ENCODE measurements at places on chromosomes 6 and 20.

GRCh38 chr6:159062564-159062945 lies 17.8 kb upstream of the TAGAP start:
- no peak for DNase-seq

DNA sequence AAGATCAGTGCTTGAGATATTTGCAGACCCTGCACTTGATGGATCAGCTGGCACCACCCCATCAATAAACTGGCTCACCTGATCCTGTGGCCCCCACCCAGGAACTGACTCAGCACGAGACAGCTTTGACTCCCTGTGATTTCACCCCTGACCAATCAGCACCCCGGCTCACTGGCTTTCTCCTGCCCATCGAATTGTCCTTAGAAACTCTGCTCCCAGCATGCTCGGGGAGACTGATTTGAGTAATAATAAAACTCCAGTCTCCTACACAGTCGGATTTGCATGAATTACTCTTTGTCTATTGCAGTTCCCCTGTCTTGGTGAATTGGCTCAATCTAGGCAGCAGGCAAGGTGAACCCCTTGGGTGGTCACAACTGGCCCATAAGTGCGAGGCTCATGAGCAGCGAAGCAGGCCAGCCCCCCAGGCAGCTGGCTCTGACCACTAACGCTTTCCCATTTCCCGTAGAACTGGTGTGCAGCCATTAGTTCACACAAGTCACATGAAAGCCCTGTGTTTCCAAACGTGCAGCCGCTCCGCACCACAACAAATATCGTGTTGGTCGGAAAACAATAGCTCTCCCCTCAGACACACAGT lies 79.6 kb downstream of the RSPH3 start:
- no peak for DNase-seq

DNA sequence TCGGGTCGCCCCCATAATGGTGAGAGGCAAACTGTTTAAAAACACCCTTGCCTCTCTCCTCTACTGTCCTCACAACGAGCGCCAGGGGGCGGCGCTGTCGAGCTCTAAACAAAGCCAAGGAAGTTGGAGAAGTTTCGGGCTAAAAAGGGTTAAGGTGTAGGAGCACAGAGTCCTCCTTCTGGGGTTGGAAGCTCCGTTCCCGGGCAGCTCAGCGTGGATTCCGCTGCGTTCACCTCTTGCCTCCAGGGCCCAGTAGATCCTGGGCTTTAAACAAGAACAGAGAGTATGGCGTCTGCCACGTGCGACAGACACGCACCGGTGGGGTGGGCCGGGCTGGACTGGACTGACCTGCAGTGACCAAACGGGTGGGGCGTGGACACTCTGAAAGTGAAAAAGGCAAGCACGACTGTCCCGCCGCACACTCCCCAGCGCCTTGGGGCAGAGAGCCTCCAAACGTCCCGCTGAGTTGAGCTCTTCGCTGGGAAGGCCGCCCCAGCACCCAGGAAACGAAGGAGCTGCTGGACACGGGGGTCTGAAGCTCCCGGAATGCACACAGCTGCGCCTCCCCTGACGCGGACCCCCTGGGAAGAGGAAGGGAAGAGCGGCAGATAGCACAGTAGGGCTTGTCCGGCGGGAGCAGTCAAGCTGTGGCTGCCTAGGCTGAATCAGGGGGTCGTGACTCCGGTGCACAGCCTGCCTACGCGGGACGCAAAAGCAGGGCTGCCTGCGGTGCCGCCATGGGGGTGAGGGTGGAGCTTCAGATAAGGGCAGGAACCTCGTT lies 1.6 kb upstream of the THBD start:
- peak; percentile 94 for DNase-seq

- DNase-seq, result no peak
Measured at GRCh38 chr6:155272353-155273232, 8.8 kb downstream of the CLDN20 start.

DNA sequence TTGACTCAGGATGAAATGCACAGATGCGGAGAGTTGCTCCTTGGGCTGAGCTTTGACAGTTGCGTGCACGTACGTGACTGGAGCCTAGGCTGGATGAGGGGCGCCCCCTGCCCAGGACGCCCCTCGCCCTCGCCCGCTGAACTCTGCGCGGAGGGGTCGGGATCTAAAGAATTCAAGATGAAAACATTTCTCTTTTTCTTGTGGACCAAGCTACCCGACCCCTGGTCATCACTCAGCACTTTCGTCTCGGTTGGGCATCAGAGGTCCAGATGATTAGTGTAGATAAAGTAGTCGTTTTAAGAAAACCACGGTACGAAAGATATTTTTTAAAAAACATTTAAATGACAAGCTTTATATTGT lies 700 bp downstream of the DTD1 start:
- DNase-seq, result peak; percentile 24

DNA sequence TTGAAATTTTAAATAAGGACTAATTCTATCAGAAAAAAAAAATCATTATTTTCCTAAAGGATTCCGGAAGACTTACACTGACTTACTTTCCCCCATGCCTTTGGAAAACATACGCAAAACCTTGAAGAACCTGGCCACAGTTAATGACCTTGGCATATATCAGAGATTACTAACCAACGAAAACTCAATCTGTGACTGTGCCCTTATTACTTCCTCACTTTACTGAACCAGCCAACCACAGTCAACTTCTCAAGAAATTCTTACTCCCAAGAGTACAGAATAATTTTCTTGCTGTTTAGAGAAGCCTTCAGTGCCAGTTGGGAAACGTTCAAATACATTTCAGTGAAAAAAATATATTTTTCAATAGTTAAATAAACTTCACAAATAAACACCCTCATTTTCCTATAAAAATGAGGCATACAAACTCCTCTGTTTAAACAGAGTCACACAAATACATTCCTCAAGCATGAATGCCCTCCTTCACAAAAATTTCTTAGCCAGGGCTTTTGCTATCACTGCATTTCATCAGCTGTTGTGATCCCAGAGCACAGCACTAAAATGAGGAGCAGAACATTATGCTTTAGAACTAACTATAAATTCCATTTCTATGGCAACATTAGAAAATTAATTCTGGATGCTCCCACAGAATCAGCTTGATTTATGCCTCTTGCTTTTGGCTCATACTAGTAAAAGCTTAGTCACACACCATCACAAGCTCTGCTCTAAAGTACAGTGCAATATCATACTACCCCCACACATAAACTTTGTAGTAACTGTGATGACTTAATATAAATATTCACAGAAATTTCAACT lies 117.6 kb downstream of the DST start:
- DNase-seq, result no peak

DNA sequence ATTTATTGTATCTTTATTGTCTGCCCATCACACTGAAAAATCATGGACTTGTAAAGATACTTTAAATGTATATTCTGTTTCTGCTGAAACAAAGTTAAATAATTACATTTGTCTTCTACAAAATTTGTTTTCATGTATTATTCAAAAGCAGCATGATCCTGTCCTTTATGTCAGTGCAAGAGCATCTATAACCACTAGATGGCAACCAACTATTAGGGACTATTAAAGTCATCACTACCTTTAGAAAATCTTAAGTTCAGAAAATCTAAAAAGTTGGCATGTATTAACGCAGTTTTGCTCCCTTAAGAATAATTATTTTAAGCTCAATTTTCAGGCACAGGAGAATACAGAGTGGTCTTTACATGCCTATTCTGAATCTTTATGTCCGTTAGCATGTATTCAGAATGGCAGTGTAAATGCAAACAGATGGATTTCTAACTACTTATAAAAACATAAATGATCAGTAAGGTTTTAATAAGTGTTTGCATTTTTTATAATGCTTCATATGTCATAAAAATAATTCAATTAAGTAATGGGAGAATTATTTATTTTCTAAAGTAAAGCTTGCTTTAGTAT lies 17.8 kb downstream of the TMEM30A start:
- no peak for DNase-seq

DNA sequence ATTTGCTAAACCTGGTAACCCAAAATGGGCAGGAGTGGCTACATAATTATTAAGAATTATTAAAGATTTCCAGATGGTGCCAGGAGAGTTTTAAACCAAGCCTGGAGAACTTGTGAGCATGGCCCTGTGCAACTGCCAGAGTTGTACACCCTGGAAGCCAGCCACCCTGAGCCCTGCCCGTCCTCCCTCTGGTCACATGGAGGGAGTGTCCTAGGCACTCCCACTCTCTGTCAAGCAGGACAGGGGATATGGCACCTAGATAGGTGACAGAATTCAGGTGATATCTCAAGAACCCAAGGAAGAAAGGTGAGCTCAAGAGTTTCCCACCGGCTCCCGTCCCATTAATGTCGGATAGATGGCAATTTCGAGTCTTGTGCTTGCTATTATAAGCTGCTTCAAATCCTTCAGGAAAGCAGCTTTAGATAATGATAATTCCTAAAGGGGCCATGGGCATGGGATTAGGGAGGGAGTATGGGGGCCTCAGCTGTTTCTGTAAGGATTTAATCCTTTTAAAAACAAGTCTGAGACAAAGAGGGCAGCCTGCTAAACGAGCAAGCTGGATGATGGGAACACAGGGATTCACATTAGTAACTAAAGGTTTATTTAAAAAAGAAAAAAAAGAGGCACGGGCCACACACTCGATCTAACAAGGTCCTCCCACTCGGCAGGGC lies 169.1 kb downstream of the BMP7 start:
- DNase-seq, result no peak

DNA sequence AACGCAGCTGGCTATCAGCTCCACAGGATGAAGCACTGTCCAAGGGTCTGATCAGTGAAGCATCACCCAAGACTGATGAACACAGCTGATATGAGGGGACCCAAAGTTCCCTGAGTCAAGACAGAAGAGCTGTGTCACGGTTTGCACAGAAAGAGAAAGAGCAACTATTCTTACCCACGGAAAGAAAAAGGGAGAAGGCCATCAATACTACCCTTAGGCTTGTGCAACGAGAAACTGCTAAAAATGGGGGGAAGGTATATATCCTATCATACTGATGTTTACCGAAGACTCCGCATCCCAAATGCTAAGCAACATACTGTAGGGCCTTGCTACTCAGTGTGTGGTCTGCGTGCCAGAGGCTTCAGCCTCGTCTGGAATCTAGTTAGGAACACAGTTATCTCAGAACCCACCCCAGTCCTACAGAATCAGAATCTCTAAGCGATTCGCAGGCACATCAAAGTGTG lies 665 bp downstream of the FASTKD5 start:
- no peak for DNase-seq

DNA sequence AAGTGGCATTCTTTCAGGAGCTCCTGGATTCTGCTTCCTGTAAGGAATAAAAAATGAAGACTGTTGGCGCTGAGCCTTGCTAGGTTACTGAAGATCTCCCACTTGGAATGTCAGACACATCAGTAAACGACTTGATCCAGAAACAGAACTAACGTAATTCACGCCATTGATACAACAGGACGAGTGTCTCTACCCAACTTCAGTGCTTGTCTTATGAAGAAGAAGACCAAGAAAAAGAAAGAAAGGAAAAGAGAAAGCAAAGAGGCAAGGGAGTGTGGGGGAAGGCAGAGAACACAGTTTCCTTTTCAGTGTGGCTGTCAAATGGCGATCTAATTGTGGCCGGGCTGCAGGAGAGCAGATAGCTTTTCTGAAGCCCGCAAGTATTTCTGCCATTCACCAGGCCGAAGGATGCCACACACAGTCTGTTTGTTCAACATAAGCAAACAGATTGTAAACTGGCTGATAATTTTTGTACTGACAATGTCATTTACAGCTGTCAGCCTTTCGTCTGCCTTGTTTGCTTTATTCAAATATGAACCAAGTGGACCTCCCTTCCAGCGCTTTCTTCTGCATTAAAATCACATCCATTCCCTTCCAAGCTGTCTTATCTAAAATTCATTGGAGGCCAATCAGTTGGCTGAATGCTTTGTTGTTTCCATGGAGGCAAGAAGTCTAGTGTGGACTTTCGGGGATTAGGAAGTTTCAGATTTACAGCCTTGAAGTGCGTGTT lies 180.6 kb downstream of the FOXA2 start:
- no peak for DNase-seq

GRCh38 chr20:40883097-40883496 lies 145.5 kb upstream of the TOP1 start:
- no peak for DNase-seq

- no peak for DNase-seq
Measured at GRCh38 chr6:53440336-53440945, 91.7 kb upstream of the ELOVL5 start.

GRCh38 chr20:25534845-25535244 lies 50.5 kb downstream of the NINL start:
- no peak for DNase-seq

GRCh38 chr6:168528474-168529095 lies 87.6 kb downstream of the SMOC2 start:
- no peak for DNase-seq

DNA sequence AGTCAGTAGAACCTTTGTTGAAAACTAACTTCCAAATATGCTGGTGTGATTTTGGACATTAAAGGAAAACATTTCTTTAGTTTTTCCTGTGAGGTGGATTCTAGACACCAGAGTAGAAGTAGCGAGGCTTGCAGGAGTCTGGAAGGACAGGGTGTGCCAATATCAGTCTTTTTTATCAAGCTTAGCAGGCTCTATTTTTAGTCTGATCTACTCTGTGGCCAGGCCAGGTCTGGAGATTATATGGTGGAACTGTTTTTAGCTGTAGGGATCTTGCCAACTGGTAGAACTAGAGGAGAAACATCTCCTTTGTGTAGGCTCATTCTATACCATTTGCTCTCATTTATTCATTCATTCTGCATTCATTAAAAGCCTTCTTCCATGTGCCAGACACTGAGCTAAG lies 42.7 kb downstream of the LRP11 start:
- no peak for DNase-seq

Data from WTC11 (cell line).